T-helper 2 cell (primary cell): ENCODE measurements at places on chromosomes 12 and 14.

DNA sequence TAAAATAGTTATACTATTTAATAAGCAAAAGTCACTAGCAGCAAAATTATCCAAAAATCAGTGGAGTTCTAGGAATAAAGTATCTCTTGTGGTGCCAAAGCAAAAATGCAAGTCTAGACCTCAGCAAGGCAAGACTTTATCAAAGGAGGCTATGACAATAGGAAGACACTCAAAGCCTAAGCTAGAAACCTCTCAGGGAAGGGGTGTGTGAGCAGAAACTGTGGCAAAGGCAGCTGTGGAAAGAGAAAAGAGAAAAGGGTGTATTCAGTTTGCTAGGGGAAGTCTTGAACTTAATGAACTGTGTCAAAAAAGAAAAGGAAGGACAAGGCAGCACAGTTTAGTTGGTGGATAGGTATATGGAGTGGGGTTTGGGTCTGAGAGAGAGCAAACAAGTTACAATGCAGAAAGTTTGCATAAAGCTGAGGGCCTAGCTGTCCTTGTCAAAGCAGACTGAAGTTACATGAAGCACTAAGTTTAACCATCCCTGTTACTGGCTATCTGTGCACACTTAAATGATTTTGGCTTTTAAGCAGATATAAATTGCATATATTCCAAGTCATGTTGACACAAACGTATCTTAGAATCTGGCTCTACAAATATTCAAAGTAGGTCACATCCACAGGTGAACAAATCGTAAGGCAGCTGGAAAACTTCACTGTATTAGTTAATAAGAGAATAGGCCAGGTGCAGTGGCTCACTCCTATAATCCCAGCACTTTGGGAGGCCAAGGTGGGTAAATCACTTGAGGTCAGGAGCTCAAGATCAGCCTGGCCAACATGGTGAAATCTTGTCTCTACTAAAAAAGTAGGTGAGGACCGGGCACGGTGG is 31.0 kb upstream of the AMN1 start:
- no peak for DNase-seq

- DNase-seq: no peak
These were observed 745 bp upstream of the ADCY4 start for GRCh38 chr14:24335461-24336171.

GRCh38 chr14:101006008-101006407 is 102.5 kb upstream of the RTL1 start:
- DNase-seq: no peak

DNA sequence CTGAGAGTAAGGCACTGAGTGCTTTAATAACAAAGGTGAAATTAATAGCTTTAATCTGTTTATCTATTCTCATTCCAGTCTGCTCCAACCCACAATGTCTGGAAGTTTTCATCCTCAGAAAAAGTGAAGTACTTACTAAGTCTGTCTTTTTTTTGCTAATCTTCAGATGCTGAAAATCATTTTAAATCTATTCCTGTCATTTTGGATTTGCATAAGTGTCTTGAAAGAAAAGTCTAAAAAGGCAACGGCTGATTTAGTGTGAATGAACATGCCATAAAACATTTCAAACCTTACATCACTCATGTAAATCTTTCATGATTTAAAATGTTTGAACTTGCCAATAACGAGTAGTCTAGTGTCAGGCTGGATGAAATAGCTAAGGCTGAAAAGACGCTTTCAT is 685.6 kb downstream of the RPS29 start:
- DNase-seq: no peak

- no peak for DNase-seq
These were observed 110.1 kb upstream of the BCL2L14 start for GRCh38 chr12:11960646-11961045.

GRCh38 chr14:52494444-52494843 is 57.9 kb downstream of the TXNDC16 start:
- DNase-seq: no peak

- DNase-seq: no peak
These were observed 8.6 kb downstream of the ASB2 start for GRCh38 chr14:93967637-93968250.

DNA sequence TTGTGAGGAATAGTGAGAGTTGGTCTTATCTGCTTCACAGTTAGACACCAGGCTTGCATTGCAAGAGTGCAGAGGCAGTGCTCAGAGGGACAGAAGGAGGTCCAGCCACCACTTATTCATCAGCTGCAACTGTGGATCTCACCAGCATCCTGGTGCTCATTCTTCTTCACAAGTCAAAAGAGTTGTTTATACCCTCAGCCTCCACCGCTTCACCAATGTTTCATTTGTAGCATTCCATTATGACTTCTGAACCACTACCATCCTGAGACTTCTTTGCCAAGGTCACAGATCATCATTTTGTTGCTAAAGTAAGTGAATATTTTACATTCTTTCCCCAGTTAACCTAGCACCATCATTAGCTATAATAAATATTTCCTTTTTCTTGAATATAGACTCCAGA is 230.5 kb upstream of the KITLG start:
- DNase-seq: no peak

DNA sequence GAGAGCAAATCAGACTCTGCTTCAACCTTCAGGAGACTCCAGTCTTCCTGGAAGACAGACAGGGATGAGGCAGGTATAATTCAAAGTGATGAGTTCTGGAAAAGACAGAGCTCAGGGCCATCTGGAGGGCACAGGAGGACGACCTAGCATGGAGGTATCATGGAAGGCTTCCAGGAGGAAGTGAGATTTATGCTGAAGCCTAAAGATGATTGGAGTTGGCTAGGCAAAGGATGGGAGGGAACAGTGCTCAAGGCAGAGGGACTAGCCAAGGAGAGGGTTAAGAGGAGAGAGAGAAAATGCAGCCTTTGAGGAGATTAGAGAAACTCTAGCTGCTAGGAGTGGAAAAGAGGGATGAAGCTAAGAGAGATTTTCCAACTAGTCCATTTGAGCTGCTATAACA is 438.5 kb downstream of the MED13L start:
- DNase-seq: no peak

GRCh38 chr14:57884175-57884574 is 18.3 kb upstream of the SLC35F4 start:
- no peak for DNase-seq

DNA sequence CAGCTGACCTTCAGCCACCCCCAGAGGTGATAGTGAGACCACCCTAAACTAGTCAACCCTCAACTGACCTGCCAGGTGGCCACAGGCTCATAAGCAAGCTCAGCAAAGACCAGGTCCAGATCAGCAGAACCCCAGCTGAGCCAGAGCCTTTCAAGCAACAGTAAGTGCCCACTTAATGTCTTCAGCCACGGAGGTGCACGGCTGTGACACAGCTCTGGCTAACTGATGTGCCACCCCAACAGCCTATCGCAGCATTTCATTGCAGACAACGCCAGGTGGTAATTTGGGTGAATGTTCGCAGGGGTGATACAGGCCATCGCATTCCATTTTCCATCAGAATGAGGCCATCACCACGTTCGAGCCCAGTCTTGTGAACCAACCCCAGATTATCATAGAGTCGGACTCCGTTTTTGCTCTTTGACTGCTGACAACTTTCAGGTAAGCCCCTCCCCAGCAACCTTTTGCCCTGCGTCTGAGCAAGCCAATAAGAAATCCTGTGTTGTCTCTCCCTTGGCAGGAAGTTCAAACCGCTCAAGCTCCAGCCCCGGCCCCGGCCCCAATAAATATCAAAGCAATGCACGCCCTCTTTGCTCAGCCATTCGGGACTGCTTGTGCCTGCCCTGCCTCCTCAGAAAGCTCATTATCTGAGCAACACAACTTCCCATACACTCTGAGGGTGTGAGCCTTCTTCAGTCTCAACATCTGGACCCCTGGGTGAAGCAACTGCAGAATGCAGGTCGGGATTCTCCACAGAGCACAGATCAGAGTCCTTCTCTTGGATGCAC is 44.4 kb downstream of the JAG2 start:
- DNase-seq: no peak

DNA sequence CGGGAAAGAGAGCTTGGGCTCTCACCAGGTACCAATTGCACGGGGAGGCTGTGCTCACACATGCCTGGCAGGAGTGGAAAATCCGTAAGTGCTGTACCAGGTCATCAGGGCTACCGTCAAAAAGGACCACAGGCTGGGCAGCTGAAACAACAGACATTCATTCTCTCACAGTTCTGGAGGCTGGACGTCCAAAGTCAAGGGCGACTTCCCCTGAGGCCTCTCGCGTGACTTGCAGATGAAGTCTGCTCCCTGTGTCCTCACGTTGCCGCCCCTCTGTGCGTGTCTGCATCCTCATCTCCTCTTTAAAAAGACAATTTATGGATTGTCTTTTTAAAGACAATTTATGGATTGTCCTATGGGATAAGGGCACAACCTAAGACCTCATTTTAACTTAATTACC is 73.8 kb upstream of the FZD10 start:
- DNase-seq: no peak

GRCh38 chr12:59600171-59600570 is 4.3 kb downstream of the SLC16A7 start:
- no peak for DNase-seq

GRCh38 chr12:20411345-20411744 is 43.0 kb downstream of the PDE3A start:
- DNase-seq: no peak

DNA sequence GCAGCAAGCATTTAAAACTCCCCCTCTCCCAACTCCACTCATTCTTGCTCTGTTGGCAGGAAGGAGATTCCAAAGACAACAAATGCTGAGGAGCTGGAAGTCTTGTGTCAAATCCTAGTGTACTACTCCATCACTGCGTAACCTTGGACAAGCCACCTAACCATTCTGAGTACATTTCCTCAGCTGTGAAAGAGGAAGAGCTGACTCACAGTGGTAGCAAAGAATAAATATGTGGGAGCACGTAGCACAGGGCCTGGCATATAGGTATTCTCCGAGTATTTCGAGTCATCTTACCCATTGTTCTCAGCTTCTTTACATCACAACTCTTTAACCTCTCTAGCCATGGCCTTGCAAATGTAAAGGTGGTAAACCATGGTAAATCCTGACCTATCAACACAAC is 28.7 kb downstream of the EGLN3 start:
- no peak for DNase-seq
